ENCODE measurements at places on chromosomes 16 and 17.

DNA sequence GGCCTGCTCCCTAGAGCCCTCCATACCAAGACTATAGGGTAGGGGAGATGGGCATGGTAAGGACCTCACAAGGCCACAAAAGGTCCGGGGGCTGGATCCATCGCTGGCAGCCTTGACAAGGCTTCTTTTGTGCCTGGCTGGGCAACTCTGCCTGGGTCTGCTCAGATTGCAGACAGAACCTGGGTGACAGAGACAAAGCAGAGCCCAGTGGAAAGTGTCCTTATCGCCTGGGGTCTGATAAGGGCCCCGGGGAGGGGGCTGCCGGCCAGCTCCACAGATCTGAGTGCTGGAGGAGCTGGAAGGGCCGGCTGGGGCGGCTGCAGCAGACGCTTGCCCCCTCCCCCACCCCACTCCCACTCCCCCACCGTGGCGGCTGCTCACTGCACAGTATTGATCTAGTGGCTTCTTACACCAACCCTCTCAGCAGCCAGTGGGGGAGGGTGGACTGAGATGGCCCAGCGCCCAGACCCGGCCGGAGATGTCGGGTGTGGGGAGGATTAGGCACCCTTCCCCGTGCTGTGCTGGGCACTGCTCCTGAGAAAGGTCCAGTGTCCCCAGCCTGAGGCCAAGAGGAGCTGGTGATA lies 7.2 kb downstream of the MMP15 start:
- no peak overlapping the region for H3K27ac ChIP-seq
- no peak for DNase-seq
- no peaks in the 10 kb centered on the region for H3K36me3 ChIP-seq
- peaks cover 19% of the 10 kb centered on the region for H3K27me3 ChIP-seq
- H3K4me1 ChIP-seq = no peaks in the 10 kb centered on the region

- DNase-seq = no peak
- no peak overlapping the region for H3K4me3 ChIP-seq
- H3K27ac ChIP-seq = no peak overlapping the region
- no peaks in the 10 kb centered on the region for H3K36me3 ChIP-seq
These were observed 4.8 kb downstream of the CA5A start for GRCh38 chr16:87931504-87931903.

DNA sequence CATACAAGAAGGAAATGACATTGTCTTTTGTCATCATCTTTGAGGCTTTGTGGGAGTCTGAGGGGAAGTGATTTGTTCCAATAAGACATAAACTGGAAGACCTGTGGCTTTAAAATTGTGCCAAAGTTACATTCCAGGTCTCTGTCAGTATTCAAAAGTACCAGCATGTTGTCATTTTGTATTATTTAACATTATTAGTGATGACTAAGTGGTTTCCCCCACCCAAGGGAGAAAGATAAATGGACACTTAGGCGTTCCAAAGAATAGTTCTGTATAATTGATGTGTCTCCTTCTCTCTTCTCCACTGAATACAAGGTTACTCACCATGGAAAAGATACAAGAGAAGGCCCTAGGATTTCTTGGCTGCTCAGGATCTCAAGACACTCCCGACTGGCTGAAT lies 3.8 kb downstream of the CFAP97D1 start:
- peaks cover 46% of the 10 kb centered on the region for H3K27me3 ChIP-seq
- H3K27ac ChIP-seq = no peak overlapping the region
- DNase-seq = no peak
- H3K4me1 ChIP-seq = no peaks in the 10 kb centered on the region

DNA sequence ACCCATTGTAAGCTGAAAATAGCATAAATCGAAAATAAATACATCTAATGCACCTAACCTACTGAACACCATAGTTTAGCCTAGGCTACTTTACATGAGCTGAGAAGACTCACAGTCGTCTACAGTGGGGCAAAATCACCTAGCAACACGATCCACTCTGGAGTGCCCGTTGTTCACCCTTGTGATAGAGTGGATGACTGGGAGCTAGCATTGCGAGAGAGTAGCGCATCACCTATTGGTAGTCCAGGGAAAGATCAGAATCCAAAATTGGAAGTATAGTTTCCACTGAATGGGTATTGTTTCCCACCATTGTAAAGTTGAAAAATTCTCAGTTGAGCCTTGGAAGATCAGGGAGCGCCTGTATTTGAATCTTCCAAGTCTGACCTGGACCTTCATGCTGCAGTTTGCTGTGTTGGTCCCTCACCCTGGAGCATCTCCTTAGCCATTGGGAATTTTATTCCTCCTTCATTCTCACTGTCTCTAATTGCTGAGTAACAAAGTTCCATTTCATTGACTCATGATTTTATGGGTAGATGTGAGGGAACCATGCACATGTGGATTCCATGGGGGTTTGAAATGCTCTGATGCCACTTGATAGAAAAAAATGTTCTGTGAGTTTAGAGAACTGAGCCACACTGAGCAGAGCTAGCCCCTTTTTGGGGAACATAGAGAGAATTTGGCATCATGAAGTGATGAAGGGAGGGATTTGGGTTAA lies 19.6 kb downstream of the AKAP1 start:
- no peak overlapping the region for H3K27ac ChIP-seq
- H3K4me1 ChIP-seq = peaks cover 5% of the 10 kb centered on the region
- H3K27me3 ChIP-seq = no peaks in the 10 kb centered on the region
- peaks cover 4% of the 10 kb centered on the region for H3K36me3 ChIP-seq

DNA sequence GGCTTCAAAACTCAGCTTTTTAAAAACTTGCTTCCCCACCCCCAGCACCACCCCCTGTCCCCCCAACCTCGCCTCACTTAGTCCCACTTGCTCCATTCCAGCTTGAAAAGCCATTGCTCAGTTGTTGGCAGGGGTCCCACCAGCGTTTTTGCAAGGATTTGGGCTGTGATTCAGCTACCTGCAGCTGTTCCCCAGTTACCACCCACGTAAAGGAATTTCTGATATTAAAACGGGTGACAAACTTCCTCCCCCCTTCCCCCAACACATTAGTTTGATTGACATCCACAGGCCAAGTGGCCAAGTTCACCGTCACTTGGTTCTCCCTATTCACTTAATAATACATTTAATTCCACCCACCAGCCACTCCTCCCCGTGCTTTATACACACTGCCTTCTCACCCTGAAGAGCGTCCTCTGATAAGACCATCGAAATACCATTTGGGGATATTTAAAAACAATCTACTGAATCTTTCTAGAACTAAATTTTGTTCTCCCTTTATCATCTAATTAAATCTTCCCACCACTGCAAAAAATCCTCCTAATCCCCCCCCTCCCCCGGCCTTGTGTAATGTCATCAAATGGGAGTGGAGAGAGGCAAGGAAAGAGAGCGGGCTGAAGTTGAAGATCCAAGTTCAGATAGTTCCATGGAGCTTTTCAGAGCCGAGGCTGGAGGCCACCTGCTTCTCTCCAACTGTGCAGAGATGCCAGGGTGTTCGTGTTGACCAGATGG lies 55.1 kb downstream of the SOX9 start:
- no peak overlapping the region for H3K4me3 ChIP-seq
- peaks cover 5% of the 10 kb centered on the region for H3K27me3 ChIP-seq
- H3K27ac ChIP-seq = no peak overlapping the region
- no peaks in the 10 kb centered on the region for H3K4me1 ChIP-seq
- H3K36me3 ChIP-seq = no peaks in the 10 kb centered on the region
- no peak for DNase-seq

DNA sequence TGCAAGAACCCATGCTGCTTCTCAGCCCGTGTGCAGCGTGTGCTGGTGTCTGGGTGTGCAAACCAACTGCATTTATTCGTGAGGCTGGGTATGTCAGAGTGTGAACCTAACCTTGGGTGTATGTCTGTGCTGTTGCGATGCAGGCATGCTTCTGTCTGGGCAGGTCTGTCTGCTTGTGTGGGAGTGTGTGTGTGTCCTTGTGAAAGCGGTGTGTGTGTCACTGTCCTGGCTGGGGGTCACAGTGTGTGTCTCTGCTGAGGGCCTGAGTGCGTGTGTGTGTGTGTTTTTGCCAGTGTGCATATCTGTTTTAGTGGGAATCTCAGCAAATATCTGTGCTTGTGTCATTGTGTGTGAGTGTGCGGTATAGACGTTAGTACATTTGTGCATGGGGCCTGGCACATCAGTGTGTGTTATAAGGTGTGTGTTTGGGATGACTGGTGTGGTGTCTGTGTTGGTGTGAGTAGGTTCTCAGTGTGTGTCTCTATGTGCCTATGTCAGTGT lies 121.8 kb downstream of the CYLD start:
- peaks cover 34% of the 10 kb centered on the region for H3K27me3 ChIP-seq
- DNase-seq = no peak
- no peaks in the 10 kb centered on the region for H3K36me3 ChIP-seq

- H3K4me3 ChIP-seq = no peak overlapping the region
- no peaks in the 10 kb centered on the region for H3K27me3 ChIP-seq
- peak overlapping the region; percentile 98 for H3K27ac ChIP-seq
- H3K36me3 ChIP-seq = peaks cover 31% of the 10 kb centered on the region
- peaks cover 27% of the 10 kb centered on the region for H3K4me1 ChIP-seq
- DNase-seq = no peak
These were observed 428 bp downstream of the PHF12 start for GRCh38 chr17:28950752-28951427.

DNA sequence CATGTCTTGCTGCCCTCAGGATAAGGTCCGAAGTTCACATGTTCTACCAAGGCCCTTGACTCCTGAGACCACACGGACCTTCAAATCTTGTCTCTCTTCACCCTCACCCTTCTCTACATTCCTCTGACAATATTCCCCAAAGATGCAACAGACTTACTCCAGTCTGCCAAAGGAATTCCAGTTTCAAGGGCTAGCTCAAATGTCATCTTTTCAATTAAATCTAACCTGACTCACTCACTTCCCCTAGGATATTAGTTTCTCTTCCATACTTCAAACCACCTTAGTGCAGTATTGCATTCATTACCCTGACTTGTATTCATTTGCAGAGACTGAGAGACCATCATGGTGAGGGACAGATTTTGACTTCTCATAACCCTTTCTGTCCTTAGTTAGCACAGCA lies 59.6 kb upstream of the ADCY9 start:
- peaks cover 2% of the 10 kb centered on the region for H3K4me1 ChIP-seq
- no peak overlapping the region for H3K4me3 ChIP-seq
- H3K27me3 ChIP-seq = no peaks in the 10 kb centered on the region
- no peak overlapping the region for H3K27ac ChIP-seq

DNA sequence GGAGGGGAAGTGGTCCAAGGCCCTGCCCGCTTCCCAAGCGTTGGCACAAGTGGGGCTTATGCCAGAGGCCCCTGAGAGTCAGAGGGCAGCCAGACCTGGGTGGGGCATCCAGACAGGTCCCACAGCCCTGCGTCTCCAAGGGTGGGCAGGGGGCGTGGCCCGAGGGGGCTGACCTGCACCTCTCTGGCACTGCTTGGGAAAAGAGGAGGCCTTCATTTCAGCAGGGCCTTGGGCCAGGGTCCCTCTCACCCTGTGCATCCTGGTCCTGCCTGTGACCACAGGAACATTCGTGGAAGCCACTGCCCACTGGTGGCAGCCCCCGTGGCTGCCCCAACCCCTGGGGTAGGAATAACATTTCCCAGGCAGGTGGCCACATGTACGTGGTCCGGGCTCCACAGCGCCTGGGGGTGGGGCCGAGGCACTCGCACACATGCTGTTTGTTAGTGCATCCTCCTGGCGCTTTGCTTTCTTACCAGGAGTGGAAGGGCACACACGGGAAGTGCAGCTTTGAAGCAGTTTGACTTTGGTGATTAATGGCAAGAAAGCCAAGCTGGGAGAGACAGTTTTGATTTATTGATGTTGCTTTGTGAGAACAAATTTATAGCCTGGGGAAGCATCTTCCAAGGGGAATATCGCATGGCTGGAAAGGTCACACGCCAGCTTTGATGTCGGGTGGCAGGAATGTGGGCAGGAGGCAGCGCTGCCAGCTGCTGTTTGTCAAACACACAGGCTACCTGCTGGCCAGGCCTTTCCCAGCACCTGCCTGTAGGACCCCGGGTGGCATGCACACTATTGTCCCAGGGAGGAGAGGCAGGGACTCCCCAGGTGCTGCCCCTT lies 4.3 kb downstream of the CENPX start:
- H3K4me1 ChIP-seq = peaks cover 16% of the 10 kb centered on the region
- H3K27me3 ChIP-seq = no peaks in the 10 kb centered on the region
- no peak for DNase-seq
- no peak overlapping the region for H3K27ac ChIP-seq
- no peak overlapping the region for H3K4me3 ChIP-seq
- peaks cover 8% of the 10 kb centered on the region for H3K36me3 ChIP-seq

GRCh38 chr17:14831491-14831890 lies 433.6 kb downstream of the PMP22 start:
- no peaks in the 10 kb centered on the region for H3K36me3 ChIP-seq
- DNase-seq = no peak
- no peak overlapping the region for H3K27ac ChIP-seq
- H3K27me3 ChIP-seq = peaks cover 37% of the 10 kb centered on the region

DNA sequence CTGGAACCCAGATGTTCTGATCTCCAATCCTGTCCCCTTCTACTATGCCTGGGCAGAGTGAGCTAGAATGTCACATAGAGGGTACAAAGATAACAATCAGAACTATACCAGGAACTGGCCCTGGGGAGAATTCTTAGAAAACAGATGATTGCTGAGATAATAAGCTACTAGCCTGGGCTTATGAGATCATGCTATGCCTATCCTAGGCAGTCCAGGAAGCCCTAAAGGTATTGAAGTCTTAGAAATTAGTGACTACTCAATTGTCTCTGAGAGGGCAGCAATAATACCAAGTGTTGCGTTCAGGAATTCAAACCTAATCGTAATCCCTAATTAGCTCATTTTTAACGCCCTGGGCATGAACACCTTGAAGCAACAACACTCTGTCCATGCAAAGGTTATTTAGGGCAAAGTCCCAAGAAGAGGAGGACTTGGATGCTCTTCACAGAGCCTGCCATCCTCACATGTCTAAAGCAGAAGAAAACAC lies 77.1 kb downstream of the MMD start:
- H3K27ac ChIP-seq = peak overlapping the region; percentile 18
- H3K36me3 ChIP-seq = no peaks in the 10 kb centered on the region
- H3K27me3 ChIP-seq = peaks cover 12% of the 10 kb centered on the region
- H3K4me1 ChIP-seq = peaks cover 19% of the 10 kb centered on the region

DNA sequence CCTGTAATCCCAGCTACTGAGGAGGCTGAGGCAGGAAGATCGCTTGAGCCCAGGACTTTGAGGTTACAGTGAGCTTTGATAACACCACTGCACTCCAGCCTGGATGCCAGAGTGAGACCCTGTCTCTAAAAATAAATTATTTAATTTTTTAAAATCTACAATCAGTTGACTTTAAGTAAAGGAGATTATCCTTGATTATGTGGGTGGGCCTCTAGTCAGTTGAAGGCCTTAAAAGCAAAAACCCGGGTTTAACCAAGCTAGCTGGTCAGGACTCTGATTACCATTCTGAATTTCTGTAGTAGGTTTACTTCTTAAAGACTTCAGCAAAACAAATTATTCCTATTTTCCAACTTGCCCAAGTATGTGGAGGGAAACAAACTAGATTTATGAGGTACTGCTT lies 4.4 kb downstream of the RNF157 start:
- no peak for DNase-seq
- H3K27me3 ChIP-seq = no peaks in the 10 kb centered on the region
- H3K4me1 ChIP-seq = peaks cover 25% of the 10 kb centered on the region
- no peak overlapping the region for H3K4me3 ChIP-seq

DNA sequence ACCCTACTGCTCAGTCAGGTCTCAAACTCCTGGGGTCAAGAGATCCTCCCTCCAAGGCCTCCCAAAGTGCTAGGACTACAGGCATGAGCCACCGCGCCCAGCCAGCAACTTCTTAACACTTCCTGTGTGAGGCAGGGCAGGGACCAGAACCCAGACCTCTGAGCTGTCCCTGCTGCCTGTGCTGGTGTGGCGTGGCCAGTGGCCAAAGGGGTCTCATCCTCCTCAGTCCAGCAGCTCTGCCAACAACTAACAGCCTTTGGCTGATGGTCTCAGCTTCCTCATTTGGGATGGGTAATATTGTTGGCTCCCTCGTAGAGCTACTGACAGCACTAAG lies 1.4 kb upstream of the LLGL1 start:
- no peak for DNase-seq
- peaks cover 5% of the 10 kb centered on the region for H3K36me3 ChIP-seq
- peaks cover 30% of the 10 kb centered on the region for H3K4me1 ChIP-seq
- H3K27me3 ChIP-seq = no peaks in the 10 kb centered on the region

Data from effector memory CD8-positive, alpha-beta T cell (primary cell).